ENCODE measurements at places on chromosomes 5 and 9.

DNA sequence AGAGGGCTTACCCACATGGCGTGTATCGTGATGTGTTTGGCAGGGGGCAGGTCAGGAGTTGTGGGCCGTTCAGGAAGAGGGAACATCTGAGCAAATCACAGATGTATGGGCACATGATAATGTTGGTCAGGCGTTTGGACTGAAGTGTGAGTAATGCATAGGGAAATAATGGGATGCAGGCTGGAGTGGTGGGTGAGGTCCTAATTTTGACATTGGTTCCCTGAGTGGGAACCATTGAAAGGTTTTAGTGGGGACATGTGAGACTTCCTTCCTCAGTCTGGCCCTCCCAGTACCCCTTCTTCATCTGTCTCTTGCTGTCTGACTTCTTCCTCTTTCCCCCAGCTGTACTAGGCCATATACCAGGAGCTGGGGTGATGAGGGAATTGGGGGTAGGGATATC lies 7.6 kb downstream of the OTULIN start:
- no peak for DNase-seq

- DNase-seq, result no peak
These were observed 398.9 kb downstream of the EFNA5 start for GRCh38 chr5:107271682-107272350.

DNA sequence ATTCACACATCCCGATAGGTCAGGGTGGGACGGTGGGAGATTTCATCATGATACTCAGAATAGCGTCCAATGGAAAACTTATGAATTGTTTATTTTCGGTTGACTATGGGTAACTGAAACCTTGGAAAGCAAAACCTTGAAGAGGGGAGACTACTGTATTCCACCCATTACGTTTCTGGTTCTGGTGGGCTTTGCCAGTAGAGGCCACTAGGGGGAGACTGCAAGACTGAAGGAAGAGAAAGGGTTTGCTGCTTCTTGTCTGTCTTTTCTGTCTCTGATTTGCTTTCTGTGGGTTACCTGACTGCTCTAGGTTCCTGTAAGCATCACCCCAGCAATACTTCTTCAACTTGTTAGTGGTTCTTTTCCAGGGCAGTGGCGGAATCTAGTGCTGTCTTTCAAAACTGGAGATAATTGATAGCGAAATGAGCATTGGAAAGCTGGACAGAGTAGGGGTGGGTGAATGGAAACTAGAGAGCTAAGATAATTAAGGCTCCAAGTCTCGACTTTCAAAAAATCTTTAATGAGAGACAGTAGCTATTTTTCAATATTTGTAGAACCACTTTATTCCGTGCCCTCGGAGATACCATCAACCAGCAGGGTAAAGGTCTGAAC lies 27.0 kb downstream of the GRIN3A start:
- peak; percentile 11 for DNase-seq

DNA sequence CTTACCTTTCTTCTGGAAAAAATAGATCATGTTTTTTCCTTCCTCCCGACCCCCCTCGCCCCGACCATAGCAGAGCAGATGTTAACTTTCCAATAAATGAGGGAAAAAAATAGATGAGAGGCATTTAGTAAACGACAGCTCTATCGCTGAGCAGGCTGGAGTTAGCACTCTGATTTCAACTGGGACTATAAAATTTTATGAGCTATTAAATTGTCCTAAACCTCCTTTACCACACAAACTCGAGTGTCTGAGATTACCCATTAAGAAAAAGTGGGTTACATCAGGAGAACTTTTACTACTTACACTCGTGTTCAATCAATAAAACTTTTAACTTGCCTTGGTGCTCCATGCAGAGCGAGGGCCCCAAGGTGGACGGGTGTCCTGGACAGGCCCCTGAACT lies 59.8 kb upstream of the RNU6ATAC start:
- no peak for DNase-seq

GRCh38 chr9:99760421-99760820 lies 61.3 kb upstream of the NR4A3 start:
- DNase-seq, result no peak

DNA sequence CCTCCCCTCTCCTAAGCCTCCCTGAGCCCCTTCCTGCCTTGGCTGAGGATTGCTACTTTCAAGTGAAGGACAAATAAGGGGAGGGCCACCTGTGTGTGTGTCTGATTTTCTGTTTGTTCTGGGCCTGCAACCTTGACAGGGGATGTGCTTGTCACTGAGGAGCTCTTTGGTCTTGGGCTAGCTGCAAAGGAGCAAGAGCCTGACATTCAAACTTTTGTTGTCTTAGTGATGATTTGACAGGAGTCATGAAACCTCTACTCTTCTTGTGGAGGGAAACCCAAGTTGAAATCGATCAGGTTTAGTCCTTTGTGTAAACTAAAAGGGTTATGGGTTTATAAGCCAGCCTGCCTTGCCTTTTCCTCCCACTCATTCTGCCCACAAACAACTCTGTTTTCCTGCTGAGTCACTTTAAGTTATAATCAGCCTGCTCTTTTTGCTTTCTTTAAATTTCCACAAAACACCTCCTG lies 16.9 kb downstream of the CLTA start:
- DNase-seq, result no peak

DNA sequence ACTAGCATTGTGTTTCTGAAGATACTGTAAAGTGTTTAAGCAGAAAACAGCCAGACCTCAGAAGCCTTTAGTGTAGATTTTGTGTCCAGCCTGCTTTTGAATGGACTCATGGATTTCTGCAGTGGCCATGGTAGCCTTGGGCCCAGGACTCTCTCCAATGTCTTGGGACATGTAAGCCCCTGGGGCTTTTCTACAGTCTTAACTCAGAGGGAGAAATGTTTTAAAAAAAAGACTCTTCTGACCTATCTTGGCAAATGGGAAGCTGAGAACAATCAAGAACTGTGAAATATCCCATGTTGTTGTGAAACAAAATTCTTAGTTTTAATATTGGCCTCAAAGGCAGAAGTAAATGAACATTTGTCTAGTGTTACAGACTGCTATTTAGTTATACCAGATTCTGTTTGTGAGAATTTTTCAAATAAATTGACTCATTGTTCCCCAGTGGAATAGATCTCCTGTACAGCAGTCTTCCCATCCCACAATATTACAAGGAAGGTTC lies 112.5 kb upstream of the DMAC1 start:
- DNase-seq, result no peak

- DNase-seq, result no peak
These were observed 22.5 kb upstream of the HMGCS1 start for GRCh38 chr5:43335681-43336080.

GRCh38 chr5:19920761-19921160 lies 67.2 kb downstream of the CDH18 start:
- DNase-seq, result no peak

GRCh38 chr5:14223372-14223771 lies 80.2 kb downstream of the TRIO start:
- no peak for DNase-seq

- DNase-seq, result no peak
These were observed 118.6 kb downstream of the BASP1 start for GRCh38 chr5:17336054-17336453.

DNA sequence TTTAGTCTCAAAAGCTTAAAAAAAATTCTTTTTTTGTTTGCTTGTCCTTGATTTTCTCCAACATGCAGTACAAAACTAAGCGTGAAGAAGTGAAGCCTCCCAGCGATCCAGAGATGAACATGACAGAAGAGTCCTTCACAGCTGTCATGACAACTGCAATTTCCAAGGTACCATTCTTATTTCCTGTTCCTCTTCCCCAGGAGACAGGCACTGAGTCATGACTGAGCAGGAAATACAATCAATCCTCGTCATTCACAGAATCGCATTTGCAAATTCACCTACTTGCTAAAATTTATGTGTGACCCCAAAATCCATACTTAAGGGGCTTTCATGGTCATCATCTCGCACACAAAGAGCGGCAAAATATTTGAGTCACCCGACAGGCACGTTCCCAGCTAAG lies 77.3 kb downstream of the SLC1A1 start:
- no peak for DNase-seq

GRCh38 chr5:169160405-169160901 lies 140.5 kb downstream of the SLIT3 start:
- no peak for DNase-seq

DNA sequence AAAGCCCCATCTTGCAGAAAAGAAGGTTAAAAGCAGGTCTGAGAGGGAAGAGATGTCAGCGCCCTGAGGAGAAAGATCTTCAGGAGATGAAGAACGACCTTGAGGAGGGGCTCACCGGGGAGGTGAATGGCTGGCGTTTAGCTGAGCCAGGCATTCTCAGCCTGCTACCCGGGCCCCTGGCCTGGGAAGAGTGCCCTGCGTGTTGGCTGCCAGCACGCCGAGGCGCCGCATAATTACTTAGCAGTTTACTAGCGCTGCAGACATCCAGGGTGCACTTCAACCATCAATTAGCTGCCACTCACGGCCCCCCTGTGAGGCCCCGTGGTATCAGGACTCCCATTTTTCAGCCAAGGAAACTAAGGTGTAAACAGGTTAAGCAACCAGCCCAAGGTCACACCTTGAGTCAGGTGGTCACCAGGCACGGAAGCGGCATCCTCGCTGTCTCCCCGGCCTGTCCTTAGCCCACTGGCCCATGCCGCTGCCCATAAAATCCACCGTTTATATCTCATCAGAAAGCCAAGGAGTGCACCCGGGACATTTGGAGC lies 551.9 kb downstream of the BNC2 start:
- no peak for DNase-seq

DNA sequence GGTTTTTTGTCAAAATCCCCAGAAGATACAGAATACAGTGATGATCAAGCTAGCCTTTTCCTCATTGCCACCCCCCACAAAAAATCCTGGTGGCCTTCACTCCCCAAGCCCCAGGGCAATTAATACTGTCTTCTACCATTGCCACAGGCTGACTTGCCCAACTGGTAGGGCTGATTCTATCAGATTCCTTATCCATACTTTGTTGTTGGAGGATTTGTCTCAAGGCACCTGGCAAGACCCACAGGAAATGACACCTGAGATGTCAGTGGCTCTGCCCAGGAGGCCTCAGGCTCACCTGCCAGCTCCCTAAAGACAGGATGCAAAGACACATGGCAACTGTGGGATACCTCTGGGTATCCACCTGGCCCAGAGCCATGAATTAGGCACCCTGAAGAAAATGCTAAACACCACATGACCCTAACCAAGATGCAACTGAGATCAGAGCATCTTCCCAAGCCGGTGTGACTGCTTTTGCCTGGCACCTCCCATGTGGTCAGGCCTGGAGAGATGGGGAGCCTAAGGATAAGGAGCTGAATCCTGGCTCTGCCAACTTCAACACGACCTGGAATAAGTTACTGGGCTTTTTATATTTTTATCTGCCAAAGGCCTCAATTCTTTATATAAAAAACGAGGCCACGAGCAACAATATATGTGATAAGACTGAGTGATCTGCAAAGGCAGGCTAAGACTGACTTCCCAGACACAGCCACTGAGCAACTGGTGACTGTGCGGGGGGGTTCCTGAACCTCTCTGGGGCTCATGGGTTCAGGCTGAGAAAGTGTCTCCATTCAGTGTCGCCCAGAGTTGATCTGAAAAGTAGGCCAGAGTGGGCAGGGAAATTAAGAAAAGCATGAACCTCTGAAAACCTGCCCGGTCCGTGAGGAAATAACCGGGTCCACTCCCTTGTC lies 944 bp downstream of the ATOX1 start:
- no peak for DNase-seq

DNA sequence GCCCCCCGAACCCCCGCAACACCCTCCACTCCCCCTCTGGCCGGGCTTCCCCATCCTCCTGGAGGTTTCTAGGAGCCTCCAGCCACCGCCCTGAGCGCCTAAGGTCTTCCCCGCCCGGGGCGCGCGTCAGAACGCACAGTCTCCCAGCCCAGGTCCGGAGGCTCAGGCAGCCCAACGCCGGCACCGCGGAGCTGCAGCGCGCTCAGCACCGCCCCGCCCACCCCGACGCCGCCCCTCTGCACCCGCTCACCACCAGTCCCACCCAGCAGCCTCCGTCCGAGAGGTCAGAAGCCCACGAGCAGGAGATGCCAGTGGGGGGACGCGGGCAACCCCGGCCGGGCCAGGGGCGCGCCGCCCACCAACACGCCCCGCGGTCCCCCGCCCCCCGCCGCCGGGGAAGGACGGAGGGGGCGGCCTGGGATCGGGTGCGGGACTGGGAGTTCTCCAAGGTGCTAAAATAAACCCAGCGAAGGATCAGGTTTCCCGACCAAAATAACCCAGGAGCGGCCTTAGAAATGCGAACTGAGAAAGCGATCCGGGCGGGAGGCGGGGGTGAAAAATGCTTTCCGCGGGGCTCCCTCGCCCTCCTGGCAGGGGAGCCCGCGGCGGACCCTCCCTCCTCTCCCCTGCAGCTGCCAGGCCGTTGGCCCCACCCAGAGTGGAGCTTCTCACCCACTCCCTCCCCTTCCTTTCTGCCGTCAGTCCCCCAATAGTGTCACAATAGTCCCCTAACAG lies 6.5 kb upstream of the FAM78A start:
- no peak for DNase-seq

- DNase-seq, result no peak
These were observed 154.7 kb downstream of the FAM114A2 start for GRCh38 chr5:153883854-153884611.

- no peak for DNase-seq
These were observed 297.6 kb downstream of the BRINP1 start for GRCh38 chr9:119071636-119072035.

GRCh38 chr5:54721116-54721515 lies 203.6 kb downstream of the SNX18 start:
- DNase-seq, result no peak

- DNase-seq, result no peak
These were observed 14.9 kb upstream of the GFPT2 start for GRCh38 chr5:180367991-180368390.

DNA sequence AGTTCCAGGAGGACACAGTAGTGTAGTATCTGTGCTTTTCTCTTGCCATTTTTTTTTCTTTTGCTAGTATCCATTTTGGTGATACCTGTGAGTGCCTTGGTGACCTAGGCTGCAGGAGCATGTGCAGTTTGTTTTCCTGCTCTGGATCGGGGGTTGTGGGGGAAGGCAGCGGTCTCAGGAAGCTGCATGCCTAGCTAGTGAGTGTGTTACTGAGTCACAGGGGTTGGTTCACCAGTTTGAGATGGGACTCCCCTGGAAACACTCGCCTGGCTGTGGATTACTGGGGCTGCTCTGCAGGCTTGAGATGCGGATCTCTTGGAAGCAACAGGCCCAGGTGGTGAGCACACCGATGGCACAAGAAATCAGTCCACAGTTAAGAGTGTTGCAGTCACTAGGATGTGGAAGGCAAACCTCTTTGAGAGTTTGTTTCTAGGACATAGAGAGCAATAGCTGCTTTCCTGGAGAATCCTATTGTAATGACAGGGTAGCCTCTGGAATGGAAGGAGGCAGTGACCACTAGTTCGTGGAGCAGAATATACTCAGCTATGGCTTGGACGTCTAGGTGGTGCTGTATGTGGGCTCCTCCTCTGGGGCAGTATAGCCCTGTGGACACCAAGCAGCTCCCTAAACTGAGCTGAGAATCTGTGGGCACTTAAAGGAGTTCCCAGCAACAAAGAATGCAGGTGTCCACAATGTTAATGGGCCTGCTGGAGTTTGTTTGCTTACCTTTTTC lies 20.0 kb upstream of the SPATA31E1 start:
- no peak for DNase-seq

- peak; percentile 13 for DNase-seq
These were observed 628 bp downstream of the PPP2R2B start for GRCh38 chr5:146877783-146878475.

GRCh38 chr5:113056988-113057387 lies 80.4 kb downstream of the DCP2 start:
- no peak for DNase-seq

GRCh38 chr9:7983490-7983889 lies 183.9 kb upstream of the DMAC1 start:
- no peak for DNase-seq

- DNase-seq, result no peak
These were observed 78.1 kb downstream of the RAPGEF1 start for GRCh38 chr9:131661568-131662288.
